ENCODE measurements at places on chromosomes 11 and 22. TPM values are rescaled to one million over a fixed set of nuclear protein-coding genes. Genes with fewer than 3 reads are reported as not detected.

Gene SPTBN2
- polyA plus RNA-seq, result 0.12 TPM

Gene SLC1A2
- polyA plus RNA-seq, result 0.29 TPM

Gene BEST1
- polyA plus RNA-seq, result 3.4 TPM

Gene RBFOX2
- polyA plus RNA-seq, result 0.20 TPM

Gene IRF7
- polyA plus RNA-seq, result 70.7 TPM

Gene OR4D5
- not detected for polyA plus RNA-seq

Gene PRR33
- polyA plus RNA-seq, result 1.0 TPM

Gene CFAP300
- not detected for polyA plus RNA-seq

Gene TOM1
- 54.7 TPM for polyA plus RNA-seq

Gene SSTR3
- polyA plus RNA-seq, result 0.79 TPM

Gene WNT11
- polyA plus RNA-seq, result 0.19 TPM

Gene OR51B5
- polyA plus RNA-seq, result not detected

Gene FREY1
- 0.28 TPM for polyA plus RNA-seq

Measured in GM12878 (cell line).